Activated T-helper 9 cell treated with anti-CD3 and anti-CD28 coated beads, Interleukin-2, amount 50 U/mL, for 16 hours (primary cell): ENCODE measurements at places on chromosomes 16 and 17.

- DNase-seq: no peak
Observed at GRCh38 chr17:67090341-67090740, 46.0 kb downstream of the CACNG1 start.

DNA sequence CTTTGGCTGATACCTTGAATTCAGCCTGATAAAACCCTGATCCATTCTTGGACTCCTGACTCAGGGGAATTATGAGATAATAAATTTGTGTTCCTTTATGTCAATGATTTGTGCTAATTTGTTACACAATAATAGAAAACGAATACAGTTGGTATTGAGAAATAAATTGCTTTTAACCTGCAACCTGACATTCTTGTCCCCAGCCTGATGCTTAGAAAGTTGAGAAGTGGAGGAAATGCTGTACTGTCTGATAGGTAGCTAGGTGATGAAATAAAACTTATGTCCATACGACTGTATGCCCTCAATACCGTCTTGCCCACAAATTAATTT is 10.5 kb downstream of the IQCK start:
- DNase-seq: no peak

DNA sequence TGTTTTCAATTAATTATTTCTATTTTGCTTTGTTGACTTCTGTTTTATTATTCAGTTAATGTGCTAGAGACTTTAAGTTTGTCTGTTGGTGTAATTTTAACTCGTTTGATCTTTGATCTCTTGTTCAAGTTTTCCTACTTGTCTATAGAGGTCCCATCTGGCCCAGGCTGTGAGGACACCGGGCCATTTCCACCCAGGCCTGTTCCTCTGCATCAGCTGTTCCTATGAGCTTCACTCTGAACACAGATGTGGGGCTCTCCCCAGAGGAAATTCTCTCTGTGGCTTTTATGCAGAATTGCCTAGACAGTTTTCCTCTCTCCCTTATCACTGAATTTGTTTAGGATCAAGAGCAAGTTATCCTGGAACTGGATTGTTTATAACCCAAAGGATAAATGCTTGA is 44.7 kb downstream of the MYO18A start:
- no peak for DNase-seq

DNA sequence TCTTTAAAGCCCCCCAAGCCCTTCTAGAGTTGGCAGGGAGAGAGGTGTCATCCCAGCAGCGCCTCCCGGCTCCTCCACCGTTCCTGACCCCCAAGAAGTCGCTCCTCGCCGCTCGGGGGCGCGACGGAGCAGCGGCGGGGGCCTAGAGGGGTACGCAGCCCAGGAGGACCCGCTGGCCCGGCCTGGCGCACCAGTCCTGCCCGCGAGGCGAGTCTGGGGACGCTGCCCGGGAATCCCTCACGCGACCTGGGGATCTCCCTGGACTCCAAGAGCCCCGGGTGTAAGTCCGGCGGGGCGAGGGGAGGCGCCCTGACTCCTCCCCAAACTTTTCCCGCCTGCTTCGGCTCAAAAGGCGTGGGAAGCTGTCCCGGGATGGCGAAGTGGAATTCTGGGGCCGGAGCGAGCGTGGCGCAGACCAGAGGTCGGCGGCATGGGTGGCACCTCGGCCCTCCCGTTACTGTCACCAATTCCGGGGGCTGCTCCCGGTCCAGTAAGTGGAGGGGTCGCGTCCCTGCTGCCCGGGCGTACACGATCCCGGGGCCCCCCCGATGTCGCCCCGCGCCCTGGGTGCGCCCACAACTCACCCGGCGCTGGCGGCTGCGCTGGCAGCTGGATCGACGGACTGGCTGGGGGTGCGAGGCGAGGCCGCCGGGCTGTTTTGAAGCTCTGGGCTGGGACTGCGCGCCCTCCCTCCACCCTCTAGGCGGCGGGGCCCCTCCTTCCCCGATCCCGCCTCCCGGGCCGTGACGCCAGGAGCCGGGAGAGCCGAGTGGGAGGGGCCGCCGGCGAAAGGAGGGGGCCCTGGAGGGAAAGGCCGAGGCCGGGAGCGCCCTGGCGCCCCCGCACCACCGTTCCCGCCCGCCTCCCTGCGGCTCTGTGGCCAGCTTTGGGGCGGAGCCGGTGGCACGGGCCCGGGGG is at the start of gene EMP2:
EMP2 (minus strand) TSS at position 634 of the 918 bp plus-strand sequence. CDS start 32,981 bp downstream, outside the sequence.
- no peak for DNase-seq

GRCh38 chr16:68713361-68713760 is 23.7 kb upstream of the CDH1 start:
- DNase-seq: no peak

DNA sequence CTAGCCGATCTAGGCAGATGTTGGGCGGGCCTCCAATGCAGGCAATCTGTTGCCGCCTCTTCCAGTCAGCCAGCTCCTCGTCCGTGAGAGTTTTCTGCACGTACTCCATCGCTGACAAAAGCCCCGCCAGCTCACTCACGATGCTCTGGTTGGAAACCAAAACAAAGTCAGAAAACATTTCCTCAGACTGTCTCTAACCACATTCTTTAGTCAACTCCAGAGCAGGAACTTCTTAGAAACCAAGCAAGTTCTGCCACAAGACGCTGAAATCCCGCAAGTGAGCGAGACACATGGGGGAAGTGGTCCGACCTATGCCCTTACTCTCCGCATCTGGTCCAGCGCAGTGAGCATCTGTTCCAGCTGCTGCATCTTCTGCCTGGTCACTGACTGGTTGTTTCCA is 49.1 kb downstream of the STAT5A start:
- peak; percentile 71 for DNase-seq

- DNase-seq: no peak
Observed at GRCh38 chr17:8375738-8376259, 705 bp downstream of the KRABD2 start.

- no peak for DNase-seq
Observed at GRCh38 chr16:2213817-2214718, 572 bp downstream of the PGP start.

DNA sequence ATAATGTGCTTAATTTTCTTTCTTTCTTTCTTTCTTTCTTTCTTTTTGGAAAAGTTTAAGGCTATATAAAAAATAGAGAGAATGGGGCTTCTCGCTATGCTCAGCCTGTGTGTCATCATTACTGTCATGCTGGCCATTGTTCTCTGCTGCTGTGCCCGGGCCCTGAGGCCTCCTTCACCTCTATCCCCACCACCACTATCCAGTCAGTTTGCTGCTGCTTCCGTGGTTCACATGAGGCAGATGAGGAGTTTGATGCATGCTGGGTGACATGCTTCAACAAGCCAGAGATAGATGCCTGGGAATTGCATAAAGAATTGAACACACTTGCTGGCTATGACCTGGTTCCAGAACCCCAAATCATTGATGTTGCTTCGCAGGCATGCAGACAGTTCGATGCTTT is 36.3 kb downstream of the PITPNC1 start:
- DNase-seq: no peak

DNA sequence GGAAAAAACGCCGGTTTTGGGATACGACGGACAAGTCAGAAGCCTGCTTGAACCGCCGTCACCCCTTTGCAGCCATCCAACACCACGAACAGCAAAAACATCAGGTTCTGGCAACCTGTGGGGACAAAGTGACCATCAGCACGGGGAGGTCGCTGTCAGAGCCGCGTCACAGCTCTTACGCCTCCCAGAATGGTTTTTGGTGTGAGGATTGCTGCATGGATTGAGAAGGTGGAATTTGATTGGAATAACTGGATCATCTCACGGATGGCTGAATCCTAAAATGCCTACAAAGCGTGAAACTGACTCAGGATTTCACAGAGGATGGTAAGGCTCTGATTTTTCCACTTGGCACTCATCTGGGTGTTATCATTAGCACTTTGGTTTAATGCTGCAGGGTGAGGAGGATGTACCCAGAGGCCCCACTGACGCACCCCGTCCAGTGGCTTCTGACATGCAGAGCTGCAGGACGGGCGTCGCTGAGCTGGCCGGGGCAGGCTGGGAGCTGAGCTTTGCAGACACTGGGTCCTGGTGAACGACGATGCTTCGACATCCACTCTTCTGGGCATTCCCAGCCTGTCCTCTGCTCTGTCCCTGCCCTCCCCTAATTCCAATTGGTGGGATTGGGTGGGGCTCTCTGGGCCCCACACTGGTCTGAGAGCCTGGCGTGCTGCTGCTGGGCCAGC is 73.4 kb upstream of the CREBBP start:
- DNase-seq: no peak

DNA sequence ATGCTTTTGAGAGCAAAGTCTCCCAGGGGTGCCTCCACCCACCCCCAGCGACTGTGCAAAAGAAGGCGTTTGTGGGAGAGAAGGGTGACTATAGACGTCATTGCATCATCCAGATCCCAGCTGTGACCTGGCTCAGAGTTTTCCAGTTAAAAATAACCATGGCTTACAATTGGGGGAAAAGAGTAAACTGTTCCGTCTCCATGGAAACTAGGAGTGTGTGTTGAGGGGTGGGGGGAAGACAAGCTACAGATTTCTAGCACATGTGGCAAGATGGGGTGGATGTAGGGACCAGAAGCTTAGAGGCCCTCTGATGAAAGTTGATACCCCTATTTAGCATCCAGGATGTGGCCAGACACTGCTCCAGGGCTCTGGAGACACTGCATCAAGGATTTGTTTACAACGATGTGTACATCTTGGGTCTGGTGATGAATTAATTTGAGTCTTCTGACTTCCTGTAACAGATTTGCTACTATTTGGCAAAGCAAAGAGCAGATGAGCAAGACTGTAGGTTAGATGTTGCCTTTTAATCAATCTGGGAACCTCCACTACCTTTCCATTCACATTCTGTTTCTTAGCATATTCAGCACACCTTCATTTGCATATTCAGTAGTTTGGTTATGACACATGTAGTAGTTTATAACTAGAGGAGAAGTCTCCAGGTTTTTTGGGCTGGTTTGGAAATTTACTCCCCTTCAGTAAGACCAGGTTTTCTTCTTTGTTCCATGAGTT is 6.2 kb upstream of the DUSP14 start:
- no peak for DNase-seq

GRCh38 chr17:17090642-17091103 is 48.4 kb downstream of the MPRIP start:
- no peak for DNase-seq

DNA sequence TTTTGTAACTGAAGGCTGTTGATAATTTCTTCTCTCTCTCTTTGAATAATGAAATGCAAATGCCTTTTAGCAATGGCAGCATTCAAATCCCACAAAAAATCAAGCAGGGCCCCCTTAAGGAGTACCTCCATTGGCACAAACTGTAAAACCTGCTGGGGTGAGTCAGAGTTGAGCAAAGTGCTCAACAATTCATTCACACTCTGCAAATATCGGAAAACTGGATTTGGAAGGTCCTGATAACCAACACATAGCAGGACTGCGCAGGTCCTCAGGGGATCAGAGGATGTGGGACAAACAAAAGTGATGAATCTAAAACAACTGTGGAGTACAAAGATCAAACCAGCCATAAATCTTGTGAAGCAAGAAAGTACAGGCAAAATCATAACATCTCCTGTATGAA is 5.6 kb downstream of the CMTR2 start:
- DNase-seq: no peak

DNA sequence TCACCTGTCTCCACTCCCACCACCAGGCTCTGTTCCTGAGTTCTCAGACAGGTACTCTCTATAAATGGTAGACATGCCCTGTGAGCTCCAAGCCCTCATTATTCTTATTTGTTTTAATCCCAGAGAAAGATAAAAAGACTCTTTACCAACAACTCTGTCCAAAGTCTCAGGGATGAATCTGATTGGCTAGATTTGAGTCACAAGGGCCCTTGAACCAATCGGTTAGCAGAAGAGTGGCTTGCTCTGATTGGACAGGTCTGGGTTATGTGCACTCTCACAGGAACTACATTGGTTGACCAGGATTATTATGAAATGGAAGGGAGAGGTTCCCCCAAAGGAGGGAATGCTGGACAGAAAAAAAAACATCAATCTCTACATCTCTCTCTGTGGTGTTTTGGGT is 7.5 kb downstream of the COTL1 start:
- no peak for DNase-seq

GRCh38 chr16:11805556-11805955 is 8.5 kb upstream of the ZC3H7A start:
- DNase-seq: no peak

DNA sequence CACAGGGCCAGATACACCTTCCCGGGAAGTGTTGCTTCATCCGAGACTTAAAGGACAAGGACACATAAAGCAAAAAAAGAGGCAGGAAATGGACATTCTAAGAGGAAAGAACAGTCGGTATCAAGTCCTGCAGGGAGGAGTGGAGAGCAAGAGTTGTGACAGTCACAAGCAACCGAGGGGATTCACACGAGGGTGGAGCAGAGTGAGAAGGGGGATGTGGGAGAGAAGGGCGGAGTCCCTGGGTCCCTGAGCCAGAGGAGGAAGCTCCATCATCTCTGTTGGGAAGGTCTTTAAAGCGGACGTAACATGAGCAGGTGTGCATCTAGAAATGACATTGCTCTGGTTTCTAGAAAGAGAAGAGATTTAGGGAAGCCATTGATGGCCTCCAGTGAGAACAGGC is 47.1 kb downstream of the AIPL1 start:
- DNase-seq: no peak

DNA sequence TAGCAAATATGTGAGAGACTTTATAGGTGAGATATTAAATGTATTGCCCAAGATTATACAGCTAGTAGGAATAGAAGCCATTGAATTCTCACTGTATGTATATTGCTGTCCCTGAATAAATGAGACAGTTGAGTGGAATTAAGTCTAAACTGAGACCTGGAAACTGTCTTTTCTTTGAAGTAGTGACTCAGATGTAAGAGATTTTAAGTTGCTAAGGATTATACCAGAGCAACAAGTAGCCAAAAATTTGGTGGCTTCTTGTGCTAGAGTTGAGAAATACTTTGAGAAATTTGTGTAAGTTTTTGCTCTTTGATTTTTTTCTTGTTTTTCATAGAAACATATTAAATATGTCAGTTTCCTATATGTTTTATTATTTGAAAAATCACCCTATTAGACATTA is 58.7 kb downstream of the TANC2 start:
- DNase-seq: no peak

DNA sequence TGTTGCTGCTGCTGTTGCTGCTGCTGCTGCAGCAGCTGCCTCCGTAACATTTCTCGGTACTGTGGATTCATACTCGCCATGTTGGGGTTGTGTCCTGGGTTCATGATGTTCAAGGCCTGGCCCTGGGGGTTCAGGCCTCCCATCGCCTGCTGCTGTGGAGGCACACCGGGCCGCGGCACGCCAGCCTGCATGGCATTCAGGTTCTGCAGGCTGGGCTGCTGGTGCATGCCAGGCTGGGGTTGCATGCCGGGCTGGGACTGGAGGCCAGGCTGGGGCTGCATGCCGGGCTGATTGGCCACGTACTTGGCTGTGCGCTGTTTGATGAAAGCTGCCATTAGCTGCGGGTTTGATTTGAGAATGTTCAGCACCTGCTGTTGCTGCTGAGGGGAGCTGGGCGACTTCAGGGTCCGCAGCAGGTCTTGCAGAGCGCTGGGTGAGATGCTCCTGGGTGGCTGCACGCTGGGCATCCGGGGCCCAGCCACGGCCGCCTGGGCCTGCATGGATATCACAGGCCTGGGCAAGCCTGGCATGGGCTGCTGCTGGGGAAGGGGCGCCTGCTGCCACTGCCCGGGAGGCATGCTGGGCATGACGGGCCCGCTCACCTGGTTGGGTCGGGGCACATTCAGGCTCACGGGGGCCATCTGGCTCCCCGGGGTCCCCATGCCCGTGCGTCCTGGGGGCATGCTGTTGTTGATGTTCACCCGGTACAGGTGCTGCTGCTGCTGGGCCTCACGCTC is 11.3 kb upstream of the TRAP1 start:
- DNase-seq: no peak
